Muscle of leg (tissue), 16 donors: ENCODE measurements at places on chromosomes 4 and X. TPM values are rescaled to one million over a fixed set of nuclear protein-coding genes. Genes with fewer than 3 reads are reported as not detected.

The EGFL6 gene
- 86.4 TPM for total RNA-seq

The CENPVL2 gene
- total RNA-seq, result not detected

The MAGEA12 gene
- total RNA-seq, result not detected

The OTUD6A gene
- total RNA-seq, result not detected

The CNGA2 gene
- total RNA-seq, result not detected

The AVPR2 gene
- total RNA-seq, result 0.84 TPM

The SPINK2 gene
- not detected for total RNA-seq

The PASD1 gene
- 0.04 TPM for total RNA-seq

The TMPRSS11D gene
- not detected for total RNA-seq
